ENCODE measurements at places on chromosomes 2 and 18.

GRCh38 chr2:127449898-127450297 lies 31.7 kb downstream of the PROC start:
- no peak for DNase-seq

DNA sequence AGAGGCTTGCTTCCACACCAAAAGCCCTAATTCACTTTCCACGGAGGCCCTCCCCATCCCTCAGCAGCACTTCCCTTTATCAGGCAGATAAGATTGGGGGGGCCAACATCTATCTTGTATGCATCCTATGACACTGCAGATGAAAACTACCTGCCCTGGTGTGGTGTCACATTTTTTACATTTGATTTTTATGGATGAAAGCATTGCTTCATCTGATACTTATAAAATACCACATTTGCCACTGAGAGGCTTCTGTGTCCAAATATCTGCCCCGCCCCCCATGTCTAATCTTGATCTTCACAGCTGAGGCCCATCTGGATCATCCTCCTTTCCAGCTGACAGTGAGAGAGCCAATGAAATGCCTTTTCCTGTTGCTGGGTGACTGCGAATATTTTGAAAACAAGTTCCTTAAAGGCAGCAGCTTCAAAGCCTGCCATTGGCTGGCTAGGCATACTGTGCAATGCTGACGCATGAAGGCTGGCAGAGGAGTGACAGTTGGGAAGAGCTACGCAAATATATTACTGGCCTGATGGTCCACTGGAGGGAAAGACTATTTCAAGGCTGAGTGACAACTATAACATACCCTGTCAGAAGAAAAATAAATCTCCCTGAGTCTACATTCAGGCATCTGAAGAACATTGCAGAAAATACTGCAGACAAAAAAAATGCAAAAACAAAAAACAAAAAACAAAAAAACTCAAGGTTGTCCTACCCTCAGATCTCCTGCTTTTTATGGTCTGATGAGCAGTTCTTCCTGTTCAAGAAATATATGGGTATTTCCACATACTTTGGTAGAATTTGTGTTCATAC lies 318.7 kb downstream of the PDE11A start:
- peak; percentile 84 for DNase-seq

GRCh38 chr2:79994965-79995364 lies 309.6 kb downstream of the LRRTM1 start:
- DNase-seq = no peak

DNA sequence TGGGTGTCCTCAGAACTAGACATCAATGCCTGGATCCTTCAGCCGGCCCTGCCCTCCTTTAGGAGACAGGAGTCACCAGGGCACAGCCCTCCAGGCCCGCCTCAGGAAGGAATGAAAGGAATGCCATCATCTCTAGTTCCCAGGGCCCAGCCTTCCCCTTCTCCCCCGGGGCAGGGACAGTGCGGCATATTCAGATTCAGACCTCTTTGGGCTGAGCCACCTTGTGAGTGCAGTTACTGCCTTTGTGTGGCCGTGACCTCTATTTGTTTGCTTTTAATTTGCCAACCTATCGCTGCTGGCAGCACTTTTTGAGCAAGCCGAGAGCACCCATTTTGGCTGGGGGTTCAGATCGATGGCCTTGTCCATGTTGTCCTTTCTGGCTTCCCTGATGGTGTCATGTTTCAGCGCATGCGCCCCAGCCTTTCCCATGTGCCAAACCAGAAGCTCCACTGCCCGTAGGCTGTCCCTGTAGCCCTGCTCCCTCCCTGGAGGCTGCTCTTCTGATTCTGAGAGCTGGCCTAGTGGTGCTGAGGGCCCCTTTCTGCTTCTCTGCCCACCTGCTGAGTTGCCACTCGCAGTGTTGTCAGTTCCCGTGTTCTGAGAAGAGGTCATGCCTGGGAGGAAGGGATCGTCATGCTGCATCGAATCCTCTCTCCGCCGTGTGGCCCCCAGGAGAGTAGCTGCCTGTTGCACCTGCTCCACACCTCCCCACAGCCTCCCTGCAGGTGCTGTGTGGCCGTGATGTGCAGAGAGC lies 10.9 kb downstream of the ANKRD23 start:
- DNase-seq = peak; percentile 54

DNA sequence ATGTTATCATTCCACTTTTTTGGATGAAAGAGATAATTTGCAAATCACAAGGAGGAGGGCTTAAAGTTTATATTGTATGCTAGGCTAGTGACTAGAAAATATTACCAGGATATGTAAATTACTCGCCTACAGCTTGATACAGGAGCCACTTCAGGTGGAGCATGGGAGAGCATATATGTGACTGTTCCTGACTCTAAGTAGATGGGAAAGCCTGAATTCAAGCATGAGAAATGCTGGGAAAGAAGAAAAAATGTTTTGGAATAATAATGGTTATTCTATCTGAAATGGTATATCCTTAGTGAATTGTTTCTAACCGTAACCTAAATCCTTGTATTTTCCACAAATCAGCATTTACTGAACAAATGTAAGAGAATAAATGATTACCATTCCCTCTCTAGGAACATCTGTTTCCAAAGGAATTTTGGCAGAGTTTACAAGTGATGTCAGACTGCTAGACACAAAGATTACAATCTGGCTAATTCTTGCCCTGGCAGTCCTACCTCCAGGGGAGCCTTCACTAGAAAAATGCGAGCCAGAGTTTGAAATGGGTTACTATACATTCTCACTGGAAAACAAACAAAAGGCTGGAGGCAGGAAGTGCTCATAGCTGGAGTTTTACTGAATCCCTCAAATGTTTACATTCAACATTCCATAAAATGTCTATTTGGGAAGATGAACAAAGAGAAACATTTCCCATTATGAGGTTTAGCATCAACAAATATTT lies 129.4 kb upstream of the MAPRE2 start:
- DNase-seq = peak; percentile 93

- no peak for DNase-seq
These were observed 140.2 kb downstream of the PLCL1 start for GRCh38 chr2:197944416-197945096.

All from A549 (cell line).